ENCODE measurements at places on chromosomes 11 and 22. TPM values are rescaled to one million over a fixed set of nuclear protein-coding genes. Genes with fewer than 3 reads are reported as not detected.

The MYO18B gene
- 0.01 TPM for polyA plus RNA-seq

The AMPD3 gene
- polyA plus RNA-seq = 3.6 TPM

The FAM118A gene
- polyA plus RNA-seq = 16.4 TPM

The RAB39A gene
- 0.42 TPM for polyA plus RNA-seq

The SLC36A4 gene
- 24.5 TPM for polyA plus RNA-seq

The FOLR3 gene
- polyA plus RNA-seq = not detected

The LARGE1 gene
- 2.3 TPM for polyA plus RNA-seq

The CRYBA4 gene
- polyA plus RNA-seq = not detected

The ARHGAP42 gene
- 5.4 TPM for polyA plus RNA-seq

The NRXN2 gene
- 0.17 TPM for polyA plus RNA-seq

The CABP4 gene
- polyA plus RNA-seq = not detected

The TRPC6 gene
- polyA plus RNA-seq = 0.30 TPM

The MMP1 gene
- polyA plus RNA-seq = not detected

GRCh38 chr11:78181185-78181584 lies 7.2 kb downstream of the KCTD21 start:
- DNase-seq = no peak

GRCh38 chr11:118152552-118153471 lies at the start of gene SCN4B:
TSS of gene SCN4B (minus strand) at chr11:118152823. CDS start at chr11:118152673, 150 bp downstream.
- peak; percentile 18 for DNase-seq

- DNase-seq = no peak
Observed at GRCh38 chr11:74819400-74819799, 70.8 kb downstream of the RNF169 start.

DNA sequence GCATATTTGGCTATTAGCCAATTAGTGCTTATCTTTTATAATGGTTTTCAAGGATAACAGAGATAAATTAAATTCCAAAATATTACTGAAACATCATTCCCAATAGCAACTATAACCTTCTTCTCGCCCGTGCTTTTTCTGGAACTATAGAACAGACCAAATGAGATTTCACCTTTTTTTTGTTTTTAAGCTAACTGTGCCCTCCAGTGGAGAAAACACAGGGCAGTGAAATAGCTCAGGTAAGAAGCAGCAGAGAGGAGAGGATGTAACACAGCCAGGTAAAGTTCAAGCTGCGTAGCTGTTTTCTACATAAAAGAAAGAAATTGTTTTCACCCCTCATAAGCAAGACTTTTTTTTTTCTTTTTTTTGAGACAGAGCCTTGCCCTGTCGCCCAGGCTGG lies 28.2 kb downstream of the HSD17B12 start:
- no peak for DNase-seq

DNA sequence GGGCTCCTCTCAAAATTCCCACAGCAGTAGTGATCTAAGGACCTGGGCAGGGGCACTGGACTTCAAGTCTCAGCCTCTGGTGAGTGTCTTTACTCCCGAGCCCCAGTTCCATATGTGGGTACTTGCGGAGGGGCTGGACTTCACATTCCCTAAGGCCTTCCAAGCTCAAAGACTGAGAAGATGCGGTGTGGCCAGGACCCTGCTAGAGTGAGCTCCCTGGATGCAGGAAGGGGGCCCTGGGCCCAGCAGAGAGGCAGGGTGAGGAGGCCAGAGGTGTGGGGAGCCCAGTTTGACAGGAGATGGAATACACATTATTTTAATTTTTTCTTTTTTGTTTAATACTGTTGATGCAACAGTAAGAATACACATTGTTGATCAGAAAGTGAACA lies 83.7 kb downstream of the IGLL1 start:
- no peak for DNase-seq

- no peak for DNase-seq
Observed at GRCh38 chr11:35151683-35152280, 12.8 kb downstream of the CD44 start.

- peak; percentile 59 for DNase-seq
Observed at GRCh38 chr11:67656278-67656922, 5.9 kb upstream of the ACY3 start.

- DNase-seq = peak; percentile 55
Observed at GRCh38 chr22:20981787-20982562, at the start of gene LZTR1. TSS of gene LZTR1 (plus strand) at chr22:20982297. CDS start at chr22:20982372, 75 bp downstream.

GRCh38 chr22:38963872-38964271 lies 6.5 kb downstream of the APOBEC3A start:
- DNase-seq = peak; percentile 46

GRCh38 chr11:14202251-14203196 lies 156.5 kb downstream of the RRAS2 start:
- DNase-seq = no peak

GRCh38 chr11:133555034-133555433 lies 22.7 kb upstream of the OPCML start:
- no peak for DNase-seq

DNA sequence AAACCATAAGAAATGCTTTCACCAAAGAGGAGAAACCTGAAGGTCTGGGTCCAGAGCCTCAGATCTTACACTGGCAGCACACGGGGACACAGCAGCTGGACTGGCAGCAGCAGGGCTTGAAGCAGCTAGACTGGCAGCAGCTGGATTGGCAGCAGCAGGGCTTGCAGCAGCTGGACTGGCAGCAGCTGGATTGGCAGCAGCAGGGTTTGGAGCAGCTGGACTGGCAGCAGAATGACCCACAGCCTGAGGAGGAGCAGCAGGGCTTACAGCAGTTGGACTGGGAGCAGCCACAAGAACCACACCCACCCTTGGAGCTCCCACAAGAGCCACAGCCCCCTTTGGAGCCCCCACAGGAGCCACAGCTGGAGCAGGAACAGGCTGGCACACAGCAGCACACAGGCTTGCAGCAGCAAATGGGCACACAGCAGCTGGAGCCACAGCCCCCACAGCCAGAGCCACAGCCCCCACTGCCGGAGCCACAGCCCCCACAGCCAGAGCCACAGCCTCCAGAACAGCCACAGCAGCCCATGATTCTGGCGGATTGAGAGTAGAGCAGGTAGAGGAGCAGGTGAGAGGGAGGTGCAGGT lies at the start of gene KRTAP5-11:
Gene KRTAP5-11, minus strand, starts transcription at position 567 of the 587 bp plus-strand sequence. Its CDS starts 38 bp downstream, at position 529.
- no peak for DNase-seq

- DNase-seq = no peak
Observed at GRCh38 chr11:79050786-79051185, 390.0 kb downstream of the TENM4 start.

GRCh38 chr11:78798663-78799062 lies 224.0 kb upstream of the NARS2 start:
- peak; percentile 20 for DNase-seq

DNA sequence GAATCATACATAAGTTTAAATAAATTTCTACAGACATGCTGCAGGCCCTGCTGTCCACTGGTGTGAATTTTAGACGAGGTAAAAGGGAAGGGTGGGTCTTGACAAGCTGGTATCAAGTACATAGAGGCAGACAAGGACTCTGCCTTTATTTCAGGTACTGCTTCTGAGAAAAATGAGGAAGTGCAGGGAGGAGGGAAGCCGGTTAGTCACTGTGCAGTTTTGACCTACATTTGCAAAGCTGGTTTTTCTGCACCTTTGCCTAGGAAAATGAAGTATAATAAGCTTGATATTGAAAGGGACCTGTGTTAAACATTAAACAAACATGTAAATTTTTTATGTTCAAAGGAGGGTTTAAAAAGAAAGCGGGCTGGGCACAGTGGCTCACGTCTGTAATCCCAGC lies 24.6 kb downstream of the TMEM45B start:
- no peak for DNase-seq

- DNase-seq = no peak
Observed at GRCh38 chr11:31913985-31914384, 102.9 kb upstream of the PAX6 start.

DNA sequence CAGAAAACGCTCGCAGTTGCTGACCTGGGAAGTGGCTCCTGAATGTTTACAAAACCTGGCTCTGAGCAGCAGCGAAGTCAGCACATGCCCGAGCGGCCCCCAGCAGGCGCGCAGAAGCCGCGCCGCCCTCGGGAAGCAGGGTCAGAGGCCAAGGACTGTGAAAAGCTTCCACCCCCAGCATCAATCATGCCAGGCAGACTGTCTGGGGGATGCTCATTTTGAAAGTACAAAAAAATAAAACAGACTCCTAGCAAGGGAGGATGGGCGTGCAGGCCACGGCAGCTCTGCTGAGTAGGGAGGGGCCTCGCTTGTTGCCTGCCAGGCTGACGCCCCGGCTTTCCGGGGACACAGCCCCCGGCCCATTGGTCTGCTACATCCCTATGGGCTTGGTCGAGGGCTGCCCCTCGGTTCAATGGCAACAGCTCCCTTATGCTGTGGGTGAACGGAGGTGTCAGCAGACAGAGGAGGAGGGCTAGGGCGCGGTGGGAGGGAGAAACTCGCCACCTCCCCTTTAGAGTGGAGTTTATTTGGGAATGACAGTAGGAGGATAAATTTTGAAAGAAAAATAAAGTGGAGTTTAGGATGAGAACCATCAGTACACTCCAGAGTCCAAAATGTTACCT lies 37.7 kb upstream of the GNB1L start:
- DNase-seq = no peak

- DNase-seq = no peak
Observed at GRCh38 chr22:17867160-17867785, 93.0 kb upstream of the BID start.

DNA sequence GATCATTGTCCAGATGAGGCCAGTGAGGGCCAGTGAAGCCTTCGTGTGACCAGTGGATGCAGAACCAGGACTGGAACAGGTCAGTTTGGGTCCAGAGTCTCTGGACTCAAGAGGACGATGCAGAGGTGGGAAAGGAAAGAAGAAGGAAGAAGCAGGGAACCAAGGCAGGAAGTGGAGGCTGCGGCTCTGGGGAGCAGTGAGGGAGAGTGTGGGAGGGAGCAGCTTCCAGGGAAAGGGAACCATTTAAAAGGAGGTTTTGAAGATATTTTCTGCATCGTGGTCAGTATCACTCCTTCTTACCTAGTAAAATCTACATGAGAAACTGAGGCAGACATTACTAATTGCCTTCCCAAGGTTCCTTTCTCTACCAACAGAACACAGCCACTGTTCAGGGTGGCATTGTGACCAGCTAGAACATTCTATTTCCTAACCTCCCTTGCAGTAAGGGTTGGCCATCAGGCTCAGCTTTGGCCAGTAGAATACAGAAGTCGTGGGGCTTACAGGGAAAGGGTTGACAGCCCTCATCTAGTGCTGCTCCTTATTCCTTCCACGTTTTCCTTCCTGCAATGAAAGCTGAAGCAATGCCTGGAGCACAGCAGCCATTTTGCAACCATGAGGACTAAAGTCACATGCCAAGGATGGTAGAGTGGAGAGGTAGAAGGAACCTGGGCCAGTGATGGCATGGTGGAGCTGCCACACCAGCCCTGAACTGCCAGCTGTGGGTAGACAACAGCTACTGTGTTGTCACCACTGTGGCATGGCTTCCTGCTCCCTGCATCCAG lies 29.1 kb upstream of the LINC01488 start:
- DNase-seq = no peak

GRCh38 chr22:37916311-37916710 lies 10.2 kb downstream of the MICALL1 start:
- DNase-seq = no peak
